CD4-positive, alpha-beta T cell treated with Interleukin-4 for 1 hour (primary cell): ENCODE measurements at places on chromosomes 2 and 18.
A peak's percentile ranks its signal among the peaks of the same experiment; 100 is the strongest.

GRCh38 chr2:98732430-98733051, 1.6 kb upstream of the MGAT4A start:
- peak; percentile 20 for DNase-seq

DNA sequence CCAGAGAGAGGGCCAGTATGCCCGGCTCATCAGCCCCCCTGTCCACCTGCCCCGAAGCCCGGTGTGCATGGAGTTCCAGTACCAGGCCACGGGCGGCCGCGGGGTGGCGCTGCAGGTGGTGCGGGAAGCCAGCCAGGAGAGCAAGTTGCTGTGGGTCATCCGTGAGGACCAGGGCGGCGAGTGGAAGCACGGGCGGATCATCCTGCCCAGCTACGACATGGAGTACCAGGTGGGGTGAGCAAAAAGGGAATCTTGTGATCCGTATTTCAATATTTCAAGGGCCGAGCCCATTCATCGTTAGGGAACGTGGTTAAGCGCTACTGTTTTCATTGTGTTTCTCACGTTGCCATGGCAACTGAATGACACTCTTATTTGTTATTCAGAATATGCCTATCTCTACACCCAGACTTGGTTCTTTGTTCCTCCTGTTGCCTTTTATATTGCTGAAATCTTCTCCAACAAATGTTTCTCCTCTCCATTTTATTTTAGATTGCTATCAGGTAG, 81.5 kb downstream of the NRP2 start:
- DNase-seq, result peak; percentile 20

GRCh38 chr2:177169810-177170514, 42.6 kb upstream of the HNRNPA3 start:
- DNase-seq, result no peak

DNA sequence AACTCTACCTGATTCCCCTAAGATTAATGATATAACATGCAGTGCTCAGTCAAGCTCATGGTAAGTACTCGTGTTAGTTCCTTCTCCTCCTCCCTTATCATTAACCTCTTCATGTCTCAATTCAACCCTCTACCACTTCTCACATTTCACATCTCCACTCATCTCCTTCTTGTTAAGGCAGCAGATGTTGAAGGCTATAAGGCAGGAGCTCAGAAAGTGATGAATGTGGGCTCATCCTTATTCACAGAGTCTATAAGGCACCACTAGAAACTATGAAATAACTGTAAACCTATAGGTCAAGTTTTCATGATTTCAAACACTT, 56.0 kb downstream of the CLHC1 start:
- DNase-seq, result no peak

DNA sequence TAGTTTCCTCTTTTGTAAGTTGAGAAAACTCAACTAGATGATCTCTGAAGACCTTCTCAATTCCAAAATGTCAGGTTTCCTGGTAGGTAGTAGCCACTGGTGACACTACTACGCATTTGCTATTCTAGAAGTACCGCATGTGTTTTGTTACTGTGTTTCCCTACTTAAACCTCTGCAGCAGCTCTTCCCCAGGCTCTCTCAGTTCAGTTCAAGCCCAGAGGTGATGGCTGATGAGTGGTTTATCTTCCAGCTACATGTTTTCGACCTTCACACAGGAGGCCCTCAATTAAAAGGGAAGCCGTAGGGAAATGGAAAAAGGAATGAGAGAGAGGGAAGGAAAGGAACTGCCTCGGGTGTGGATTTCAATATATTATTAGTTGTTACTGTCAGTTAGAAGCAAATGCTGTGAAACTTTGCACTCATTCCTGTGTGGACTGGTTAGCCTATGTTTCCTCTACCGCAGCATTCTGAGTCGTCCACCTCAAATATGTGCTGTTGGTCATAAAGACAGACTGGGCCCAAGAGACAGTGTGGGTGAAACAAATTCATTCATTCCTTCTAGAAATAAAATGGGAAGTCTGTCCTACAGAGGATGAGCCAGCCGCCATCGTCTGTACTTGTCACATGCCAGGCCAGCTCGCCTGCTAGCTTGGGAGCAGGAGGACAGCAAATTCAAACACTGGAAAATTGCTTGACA, 455.2 kb upstream of the RAB12 start:
- no peak for DNase-seq
